Activated naive CD8-positive, alpha-beta T cell treated with anti-CD3 and anti-CD28 coated beads, Interleukin-2, amount 10 ng/mL, durations not matched to agents 7 days and 5 days (primary cell): ENCODE measurements at places on chromosomes 3 and 15.
A peak's percentile ranks its signal among the peaks of the same experiment; 100 is the strongest.

GRCh38 chr3:142022381-142022780 is 127.0 kb downstream of the TFDP2 start:
- peaks cover 18% of the 10 kb centered on the region for H3K4me1 ChIP-seq
- H3K27me3 ChIP-seq, result no peaks in the 10 kb centered on the region
- H3K4me3 ChIP-seq, result no peak overlapping the region
- H3K27ac ChIP-seq, result no peak overlapping the region
- peaks cover 2% of the 10 kb centered on the region for H3K36me3 ChIP-seq

GRCh38 chr3:112751061-112751460 is 95.6 kb downstream of the CD200R1L start:
- DNase-seq, result no peak
- H3K4me1 ChIP-seq, result peaks cover 5% of the 10 kb centered on the region
- H3K27ac ChIP-seq, result no peak overlapping the region
- no peak overlapping the region for H3K4me3 ChIP-seq
- peaks cover 2% of the 10 kb centered on the region for H3K36me3 ChIP-seq
- H3K27me3 ChIP-seq, result peaks cover 2% of the 10 kb centered on the region

- H3K27me3 ChIP-seq, result no peaks in the 10 kb centered on the region
- H3K36me3 ChIP-seq, result peaks cover 18% of the 10 kb centered on the region
- H3K27ac ChIP-seq, result no peak overlapping the region
- H3K4me3 ChIP-seq, result no peak overlapping the region
Observed at GRCh38 chr3:136838641-136839555, 20.0 kb downstream of the SLC35G2 start.

DNA sequence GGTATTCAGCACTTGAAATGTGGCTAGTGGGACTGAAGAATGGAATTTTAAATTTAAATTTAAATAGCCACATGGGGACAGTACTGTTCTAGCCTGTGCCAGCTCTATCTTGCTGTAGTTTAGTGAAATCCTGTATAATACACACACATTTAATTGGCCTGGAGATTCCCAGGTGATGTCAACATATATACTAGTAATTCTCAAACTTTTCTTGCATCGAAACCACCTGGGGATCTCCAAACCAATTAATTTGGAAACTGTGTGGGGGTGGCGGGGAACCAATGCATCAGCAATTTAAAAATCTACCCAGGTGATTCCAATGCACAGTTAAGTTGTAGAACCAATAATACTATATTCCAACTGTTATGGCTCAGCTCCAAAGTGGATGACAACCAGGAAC is 228.9 kb upstream of the MRPL3 start:
- H3K4me3 ChIP-seq, result no peak overlapping the region
- no peaks in the 10 kb centered on the region for H3K36me3 ChIP-seq
- no peak overlapping the region for H3K27ac ChIP-seq
- no peak for DNase-seq
- no peaks in the 10 kb centered on the region for H3K27me3 ChIP-seq

- no peaks in the 10 kb centered on the region for H3K4me1 ChIP-seq
- H3K36me3 ChIP-seq, result no peaks in the 10 kb centered on the region
- no peak overlapping the region for H3K27ac ChIP-seq
- H3K27me3 ChIP-seq, result peaks cover 1% of the 10 kb centered on the region
- no peak for DNase-seq
Observed at GRCh38 chr15:28002867-28003266, 96.2 kb downstream of the OCA2 start.

DNA sequence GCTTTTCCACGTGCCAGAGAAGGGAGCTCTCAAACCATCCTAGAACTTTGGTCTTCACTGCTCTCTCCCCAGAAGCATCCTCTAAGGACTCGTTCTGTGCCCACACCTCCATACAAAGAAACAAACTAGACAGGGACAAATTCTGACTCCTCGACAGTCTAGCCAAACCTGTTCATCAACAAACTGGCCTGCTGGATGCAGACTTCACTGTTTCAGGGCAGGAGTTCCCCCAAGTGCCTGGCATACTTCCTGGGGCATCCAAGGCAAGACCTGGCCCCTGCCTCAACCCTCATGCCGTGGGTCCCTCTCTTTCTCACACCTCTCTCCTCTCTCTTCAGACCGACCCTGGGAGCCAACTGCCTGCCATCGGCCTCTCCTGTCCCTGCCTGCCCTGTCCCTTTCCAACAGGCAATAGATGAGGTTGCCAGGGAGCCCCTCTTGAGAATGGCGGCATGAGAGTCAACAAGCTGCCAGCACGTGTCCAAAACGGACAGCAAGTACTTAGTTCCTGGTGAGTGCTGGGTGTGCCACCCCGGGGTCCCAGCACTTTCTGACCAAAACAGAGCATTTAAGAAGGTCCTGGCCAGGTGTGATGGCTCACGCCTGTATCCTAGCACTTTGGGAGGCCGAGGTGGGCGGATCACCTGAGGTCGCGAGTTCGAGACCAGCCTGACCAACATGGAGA is 79.1 kb upstream of the HES1 start:
- H3K27ac ChIP-seq, result no peak overlapping the region
- no peak for DNase-seq
- H3K27me3 ChIP-seq, result peaks cover 16% of the 10 kb centered on the region
- peaks cover 6% of the 10 kb centered on the region for H3K4me1 ChIP-seq
- H3K4me3 ChIP-seq, result no peak overlapping the region

DNA sequence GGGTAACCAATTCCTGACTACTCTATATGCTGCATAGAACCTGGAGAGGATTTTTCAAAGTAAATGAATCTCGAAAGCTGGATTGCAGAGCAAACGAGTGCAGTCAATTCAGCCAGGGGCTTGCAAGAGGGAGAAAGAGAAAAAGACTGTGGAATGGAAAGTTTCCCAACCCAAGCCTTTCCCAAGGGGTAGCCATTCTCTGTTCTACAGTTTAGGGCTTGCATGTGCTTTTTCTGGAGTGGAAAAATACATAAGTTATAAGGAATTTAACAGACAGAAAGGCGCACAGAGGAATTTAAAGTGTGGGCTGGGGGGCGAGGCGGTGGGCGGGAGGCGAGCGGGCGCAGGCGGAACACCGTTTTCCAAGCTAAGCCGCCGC is 511 bp upstream of the RARB start:
- H3K4me1 ChIP-seq, result peaks cover 6% of the 10 kb centered on the region
- no peak for DNase-seq
- no peaks in the 10 kb centered on the region for H3K36me3 ChIP-seq
- peak overlapping the region; percentile 52 for H3K4me3 ChIP-seq

- H3K4me3 ChIP-seq, result no peak overlapping the region
- peaks cover 3% of the 10 kb centered on the region for H3K27me3 ChIP-seq
- no peak for DNase-seq
- no peaks in the 10 kb centered on the region for H3K4me1 ChIP-seq
- H3K36me3 ChIP-seq, result no peaks in the 10 kb centered on the region
Observed at GRCh38 chr15:65930134-65930533, 60.8 kb downstream of the RAB11A start.

DNA sequence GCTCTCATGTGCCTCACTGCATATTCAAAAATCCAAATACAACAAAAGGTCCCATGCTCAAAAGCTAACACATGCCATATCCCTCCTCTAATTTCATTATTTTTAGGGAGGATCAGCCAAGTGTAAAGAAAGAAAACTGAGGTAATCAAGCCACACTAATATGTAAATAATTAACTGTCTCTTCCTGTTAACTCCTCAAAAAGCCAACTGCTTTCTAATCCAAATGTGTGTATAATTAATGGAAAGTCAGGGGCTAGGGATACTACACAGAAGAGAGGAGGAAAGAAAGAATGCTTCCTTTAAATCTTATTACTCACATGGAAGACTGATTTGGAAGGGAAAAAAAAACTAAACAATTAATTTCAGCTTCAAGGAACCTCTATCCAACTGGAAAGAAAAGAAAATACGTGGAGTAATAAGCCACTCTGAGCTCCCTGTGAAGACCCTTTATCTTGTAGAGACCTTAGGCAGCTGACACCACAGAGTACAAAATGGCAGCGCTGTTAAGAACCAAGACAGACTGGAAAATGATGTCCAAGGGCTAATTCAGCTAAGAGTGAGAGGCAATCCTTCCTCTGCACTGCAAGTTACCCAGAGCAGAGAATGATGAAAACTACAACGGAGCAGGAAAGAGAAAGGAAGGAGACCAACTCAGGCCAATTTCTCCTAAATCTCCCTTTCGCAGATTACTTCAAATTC is 56.8 kb downstream of the ZNF148 start:
- no peak for DNase-seq
- peaks cover 6% of the 10 kb centered on the region for H3K4me1 ChIP-seq
- H3K27me3 ChIP-seq, result no peaks in the 10 kb centered on the region
- no peak overlapping the region for H3K27ac ChIP-seq
- peaks cover 49% of the 10 kb centered on the region for H3K36me3 ChIP-seq

GRCh38 chr3:24136624-24137310 is 191.7 kb downstream of the NR1D2 start:
- DNase-seq, result no peak
- no peaks in the 10 kb centered on the region for H3K36me3 ChIP-seq
- peaks cover 2% of the 10 kb centered on the region for H3K4me1 ChIP-seq
- no peaks in the 10 kb centered on the region for H3K27me3 ChIP-seq

DNA sequence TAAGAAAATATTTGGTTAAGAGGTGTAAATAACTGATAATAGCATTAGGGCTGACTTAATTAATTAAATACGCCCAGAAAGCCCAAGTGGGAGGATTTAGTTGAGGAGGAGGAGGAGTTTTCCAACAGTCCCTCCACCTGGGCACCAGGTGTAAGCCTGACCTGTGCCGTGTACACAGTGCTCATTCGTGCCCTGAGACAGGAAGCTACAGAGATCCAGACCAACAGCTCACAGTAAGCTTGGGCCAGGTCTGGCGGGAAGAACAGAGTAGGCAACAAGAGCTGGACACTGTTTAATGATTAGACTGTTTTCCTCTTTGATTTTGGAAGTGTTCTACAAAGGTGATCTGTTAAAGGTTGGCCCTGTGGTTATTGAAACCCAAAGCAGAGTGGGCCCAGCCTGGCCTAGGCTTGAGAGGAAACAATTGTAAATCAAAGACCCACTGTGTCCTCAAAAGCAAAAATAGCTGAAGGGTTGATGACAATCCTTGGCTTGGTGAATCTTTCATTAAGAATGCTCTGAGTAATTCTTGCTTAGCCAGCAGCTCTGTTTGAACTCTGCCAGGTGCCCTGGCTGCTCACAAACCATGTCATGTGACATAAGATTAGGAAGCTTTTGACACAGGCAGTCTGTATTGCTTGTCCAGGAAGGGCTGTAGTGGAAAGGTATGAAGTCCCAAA is 13.8 kb downstream of the SQOR start:
- H3K27ac ChIP-seq, result no peak overlapping the region
- H3K4me1 ChIP-seq, result peaks cover 37% of the 10 kb centered on the region
- H3K4me3 ChIP-seq, result no peak overlapping the region
- H3K36me3 ChIP-seq, result peaks cover 15% of the 10 kb centered on the region
- H3K27me3 ChIP-seq, result no peaks in the 10 kb centered on the region
- DNase-seq, result no peak

DNA sequence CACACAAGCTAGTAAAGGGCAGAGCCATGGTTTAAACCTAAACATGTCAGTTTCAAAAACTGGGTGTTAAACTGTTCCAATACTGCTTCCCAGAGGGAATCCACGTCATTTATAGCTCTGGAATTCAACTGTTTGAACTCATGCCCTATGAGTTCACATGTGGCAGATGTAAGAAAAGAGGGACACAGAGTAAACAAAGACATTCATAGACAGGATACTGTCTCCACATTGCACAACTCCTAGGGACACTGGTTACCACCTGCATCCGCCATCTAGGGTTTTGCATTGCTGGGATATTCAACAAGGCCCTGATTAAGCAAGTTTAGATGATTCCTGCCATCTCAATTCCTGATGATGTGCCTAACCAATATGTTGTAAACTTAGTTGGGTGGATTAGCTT is 134.1 kb upstream of the COL8A1 start:
- no peak for DNase-seq
- peaks cover 2% of the 10 kb centered on the region for H3K27me3 ChIP-seq
- no peak overlapping the region for H3K27ac ChIP-seq
- no peaks in the 10 kb centered on the region for H3K36me3 ChIP-seq
- H3K4me1 ChIP-seq, result no peaks in the 10 kb centered on the region
- no peak overlapping the region for H3K4me3 ChIP-seq

- H3K36me3 ChIP-seq, result no peaks in the 10 kb centered on the region
- no peak overlapping the region for H3K4me3 ChIP-seq
- H3K27me3 ChIP-seq, result no peaks in the 10 kb centered on the region
- no peak for DNase-seq
Observed at GRCh38 chr3:34676436-34676835, 878.0 kb downstream of the PDCD6IP start.

- H3K36me3 ChIP-seq, result no peaks in the 10 kb centered on the region
- peaks cover 3% of the 10 kb centered on the region for H3K27me3 ChIP-seq
- H3K4me3 ChIP-seq, result no peak overlapping the region
- no peak overlapping the region for H3K27ac ChIP-seq
- peaks cover 4% of the 10 kb centered on the region for H3K4me1 ChIP-seq
Observed at GRCh38 chr3:39934696-39935095, 125.3 kb downstream of the MYRIP start.

DNA sequence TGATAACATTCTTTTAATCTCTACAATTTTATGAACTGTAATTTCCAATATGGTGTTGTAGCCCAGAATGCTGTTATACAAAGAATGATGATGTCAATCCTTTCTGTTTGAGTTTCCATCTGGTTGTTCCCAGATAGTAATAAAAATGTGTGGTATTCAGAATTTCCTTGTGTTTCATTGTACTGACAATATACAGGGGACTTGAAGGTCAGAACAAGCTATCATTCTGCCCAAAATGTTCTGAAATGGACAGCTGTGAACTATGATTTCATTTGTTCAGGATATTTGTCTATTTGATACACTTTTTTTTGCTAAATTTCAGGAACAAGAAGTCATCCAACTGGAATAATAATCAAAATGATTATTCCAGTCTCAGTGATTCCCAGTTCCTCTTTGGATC is 40.8 kb downstream of the C3orf62 start:
- H3K27me3 ChIP-seq, result peaks cover 6% of the 10 kb centered on the region
- no peak overlapping the region for H3K4me3 ChIP-seq

DNA sequence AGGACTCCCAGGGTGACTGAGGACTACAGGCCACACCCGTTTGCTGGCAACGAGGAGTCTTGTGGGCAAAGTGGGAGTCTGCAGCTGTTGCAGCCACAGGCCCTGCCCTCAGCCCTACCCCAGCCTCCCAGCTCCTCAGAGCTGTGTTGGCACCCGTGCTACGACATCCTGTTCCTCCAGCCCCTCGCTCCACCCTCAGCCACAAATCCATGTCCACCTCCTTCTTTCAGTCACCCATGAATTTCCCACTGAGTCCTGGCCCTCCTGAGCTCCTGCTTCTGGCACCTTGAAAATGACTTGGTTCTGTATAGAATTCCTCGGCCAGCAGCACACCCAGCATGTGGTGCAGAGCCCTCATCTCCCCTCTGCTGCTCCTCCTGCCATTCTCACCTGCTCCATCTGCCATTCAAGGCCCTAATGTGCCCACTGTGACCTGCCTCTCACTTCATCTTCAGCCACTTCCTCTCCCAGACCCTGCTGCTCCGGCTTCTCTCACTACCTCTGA is 20.9 kb upstream of the VILL start:
- no peak for DNase-seq
- H3K4me1 ChIP-seq, result no peaks in the 10 kb centered on the region
- no peak overlapping the region for H3K4me3 ChIP-seq

GRCh38 chr3:141302364-141303141 is 65.8 kb upstream of the ZBTB38 start:
- peaks cover 33% of the 10 kb centered on the region for H3K4me1 ChIP-seq
- no peaks in the 10 kb centered on the region for H3K27me3 ChIP-seq
- H3K36me3 ChIP-seq, result peaks cover 17% of the 10 kb centered on the region
- no peak overlapping the region for H3K27ac ChIP-seq
- DNase-seq, result no peak
